ENCODE measurements at places on chromosomes 5 and 9.

DNA sequence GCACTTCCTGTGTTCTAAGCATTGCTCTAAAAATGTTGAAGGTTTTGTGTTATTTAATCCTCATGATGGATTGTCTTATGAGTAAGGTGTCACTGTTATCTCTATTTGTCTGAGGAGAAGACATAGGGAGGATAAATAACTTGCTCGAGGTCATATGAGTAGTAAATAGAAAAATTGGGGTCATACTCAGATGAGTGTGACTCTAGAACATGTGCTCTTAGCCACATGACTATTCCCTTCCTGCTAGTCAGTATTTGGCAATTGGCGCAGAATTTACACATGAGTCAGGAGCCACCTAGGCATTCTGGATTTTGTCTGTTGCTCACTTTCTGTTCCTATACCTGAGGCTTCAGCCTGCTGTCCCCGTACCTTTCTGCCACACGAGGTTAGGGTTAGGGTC, 234.6 kb upstream of the CD180 start:
- DNase-seq: no peak

DNA sequence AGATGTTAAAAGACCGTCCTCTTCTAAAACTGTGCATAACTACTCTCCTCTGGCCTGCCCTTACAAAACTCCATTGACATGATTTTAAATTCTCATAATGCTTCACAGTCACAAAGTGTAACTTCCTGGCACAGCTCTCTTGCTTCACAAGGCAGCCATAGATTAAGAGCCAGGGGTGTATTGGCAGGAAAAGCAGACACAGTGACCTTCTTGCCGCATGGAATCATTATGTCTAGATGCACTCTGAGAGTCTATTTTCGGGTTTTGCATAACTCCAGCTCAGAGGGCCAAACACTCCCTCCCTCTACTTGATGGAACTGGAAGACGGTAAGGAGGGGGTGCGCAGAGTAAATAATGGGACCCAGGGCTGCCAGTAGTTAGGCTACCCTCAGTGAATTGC, 110.1 kb downstream of the MARCHF3 start:
- DNase-seq: no peak

GRCh38 chr9:86434039-86434726, 80.0 kb upstream of the TUT7 start:
- no peak for DNase-seq

DNA sequence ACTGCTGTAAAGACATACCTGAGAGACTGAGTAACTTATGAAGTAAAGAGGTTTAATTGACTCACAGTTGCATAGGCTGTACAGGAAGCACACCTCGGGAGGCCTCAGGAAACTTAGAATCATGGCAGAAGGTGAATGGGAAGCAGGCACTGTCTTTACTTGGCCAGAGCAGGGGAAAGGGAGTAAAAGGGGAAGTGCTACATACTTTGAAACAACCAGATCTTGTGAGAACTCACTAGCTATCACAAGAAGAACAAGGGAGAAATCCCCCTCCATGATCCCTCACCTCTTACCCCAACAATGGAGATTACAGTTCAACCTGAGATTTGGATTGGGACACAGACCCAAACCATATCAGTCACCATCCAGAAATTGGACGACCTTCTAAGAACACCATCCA, 1285.8 kb upstream of the CDH9 start:
- DNase-seq: no peak

- DNase-seq: no peak
Measured at GRCh38 chr9:84079994-84080393, 99.4 kb downstream of the RMI1 start.

GRCh38 chr5:96324708-96325107, 108.3 kb downstream of the PCSK1 start:
- DNase-seq: no peak

DNA sequence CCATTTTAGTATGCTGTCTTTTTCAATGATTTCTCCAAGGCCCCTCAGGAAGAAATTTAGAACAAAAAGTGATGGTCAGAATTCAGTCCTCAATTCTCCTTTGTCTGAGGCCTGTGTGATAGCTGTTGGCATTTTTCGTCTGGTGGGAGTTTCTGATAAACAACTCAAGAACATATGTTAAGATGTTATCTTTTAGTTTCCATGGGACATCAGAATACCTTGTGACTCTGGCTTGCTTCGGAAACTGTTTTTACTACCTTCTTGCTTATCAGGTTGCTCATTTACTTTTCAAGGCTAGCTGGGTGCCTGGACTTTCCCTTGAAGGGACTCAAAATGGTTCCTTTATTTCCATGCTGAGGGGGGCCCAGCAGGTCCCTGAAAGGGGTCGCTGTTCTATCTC, 97.2 kb downstream of the INVS start:
- no peak for DNase-seq

DNA sequence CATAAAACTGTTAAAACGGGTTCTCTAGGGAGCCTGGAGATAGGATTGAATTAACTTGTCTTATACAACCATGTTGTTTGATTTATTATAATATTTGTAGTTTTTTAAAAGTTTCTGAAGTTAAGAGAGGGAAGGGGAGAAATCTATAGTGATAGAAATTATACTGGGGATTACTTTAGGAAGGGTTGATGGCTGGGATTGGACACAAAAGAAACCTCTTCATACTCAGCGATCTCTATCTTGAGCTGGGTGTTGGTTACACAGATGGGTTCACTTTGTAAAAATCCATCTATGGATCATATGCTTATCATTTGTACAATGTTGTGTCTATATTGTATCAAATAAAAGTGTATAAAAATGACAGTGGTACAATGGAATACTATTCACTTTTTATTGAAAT, 30.0 kb downstream of the TNPO1 start:
- no peak for DNase-seq

GRCh38 chr9:136002881-136003280, 41.7 kb upstream of the UBAC1 start:
- no peak for DNase-seq

DNA sequence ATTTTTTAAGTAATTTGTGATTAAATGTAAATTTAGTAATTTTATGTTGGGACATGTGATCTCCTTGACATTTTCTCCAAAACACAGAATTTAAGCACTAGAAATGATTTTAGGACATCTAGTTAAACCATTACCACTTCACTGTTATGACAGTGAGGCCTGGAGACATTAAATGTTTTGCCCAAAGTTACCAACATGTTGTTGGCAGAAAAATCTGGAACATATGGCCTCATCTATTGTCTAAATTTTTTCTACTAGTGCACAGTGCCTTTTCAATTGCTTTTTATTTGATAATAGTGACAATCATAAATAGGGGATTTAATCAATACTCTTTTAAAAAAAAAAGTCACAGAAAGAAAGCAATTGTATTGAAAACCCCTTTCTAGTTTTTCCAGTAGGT, 45.6 kb downstream of the PIK3R1 start:
- DNase-seq: no peak

DNA sequence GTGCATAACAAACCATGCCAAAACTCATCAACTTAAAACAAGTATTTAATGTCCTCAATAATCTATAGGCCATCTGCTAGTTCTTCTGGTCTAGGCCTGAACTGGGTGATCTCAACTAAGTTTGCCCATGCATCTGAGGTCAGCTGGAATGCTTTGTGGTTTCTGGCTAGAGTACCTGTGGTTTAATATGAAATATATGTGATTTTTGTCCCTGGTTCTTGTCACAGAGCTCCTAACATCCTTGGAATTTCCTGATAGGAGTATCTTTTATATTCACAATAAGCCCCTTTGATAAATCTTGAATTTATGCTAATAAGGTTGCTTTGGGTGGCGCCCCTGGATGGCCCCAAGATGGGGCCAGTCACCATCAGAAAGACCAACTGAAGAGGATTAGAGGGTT, 535.9 kb downstream of the DNAH5 start:
- DNase-seq: no peak

- DNase-seq: no peak
Measured at GRCh38 chr9:70229026-70229425, 29.8 kb upstream of the SMC5 start.

GRCh38 chr9:71746758-71747125, 21.6 kb downstream of the CEMIP2 start:
- DNase-seq: no peak

All from stimulated activated CD4-positive, alpha-beta T cell treated with anti-CD3 and anti-CD28 coated beads, Interleukin-4, amount 100 ng/mL, for 24 hours (primary cell).